ENCODE measurements at places on chromosomes 3 and 15.

DNA sequence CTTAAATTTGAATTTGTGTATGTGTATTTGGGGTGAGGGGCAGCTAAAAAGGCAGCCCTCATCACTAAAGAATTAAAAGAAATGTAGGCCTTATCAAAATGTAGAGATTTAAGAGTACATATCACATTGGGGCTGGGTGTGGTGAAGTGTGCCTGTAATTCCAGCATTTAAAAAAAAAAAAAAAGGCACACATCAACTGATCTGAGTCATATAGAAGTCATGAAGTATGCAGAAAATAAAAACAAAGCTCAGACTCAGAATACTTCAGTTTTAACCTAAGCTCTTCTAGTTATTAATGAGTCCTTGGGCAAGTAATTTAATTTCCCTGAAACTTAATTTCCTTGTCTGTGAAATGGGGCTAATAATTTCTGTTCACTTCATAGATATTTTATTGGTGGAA lies 31.6 kb downstream of the SLC24A1 start:
- no peak for DNase-seq

GRCh38 chr3:195823999-195824398 lies 12.3 kb upstream of the MUC4 start:
- no peak for DNase-seq

DNA sequence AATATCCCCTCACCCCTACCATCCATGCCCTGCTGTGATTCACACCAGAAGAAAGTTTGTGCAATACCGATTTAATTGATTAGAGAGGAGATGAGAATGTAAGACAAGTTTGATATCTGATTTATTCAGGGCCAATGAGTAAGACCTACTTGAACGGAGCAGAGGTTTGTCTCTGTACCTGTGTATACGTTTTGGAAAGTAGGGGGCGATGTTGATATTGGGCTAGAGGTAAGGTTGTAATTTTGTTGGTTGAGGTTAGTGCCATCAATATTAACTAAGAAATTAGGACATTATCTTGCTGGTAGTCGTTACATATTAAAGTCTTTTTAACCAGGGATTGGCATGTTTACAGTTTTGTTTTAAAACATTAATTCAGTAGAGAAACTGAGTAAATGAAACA lies 20.5 kb downstream of the EAF2 start:
- DNase-seq, result peak; percentile 42

GRCh38 chr15:82986442-82986780 lies 401 bp downstream of the RAMAC start:
- no peak for DNase-seq

GRCh38 chr3:185056908-185057307 lies 96.0 kb downstream of the C3orf70 start:
- no peak for DNase-seq

GRCh38 chr15:44087578-44088465 lies 107.2 kb downstream of the FRMD5 start:
- no peak for DNase-seq

DNA sequence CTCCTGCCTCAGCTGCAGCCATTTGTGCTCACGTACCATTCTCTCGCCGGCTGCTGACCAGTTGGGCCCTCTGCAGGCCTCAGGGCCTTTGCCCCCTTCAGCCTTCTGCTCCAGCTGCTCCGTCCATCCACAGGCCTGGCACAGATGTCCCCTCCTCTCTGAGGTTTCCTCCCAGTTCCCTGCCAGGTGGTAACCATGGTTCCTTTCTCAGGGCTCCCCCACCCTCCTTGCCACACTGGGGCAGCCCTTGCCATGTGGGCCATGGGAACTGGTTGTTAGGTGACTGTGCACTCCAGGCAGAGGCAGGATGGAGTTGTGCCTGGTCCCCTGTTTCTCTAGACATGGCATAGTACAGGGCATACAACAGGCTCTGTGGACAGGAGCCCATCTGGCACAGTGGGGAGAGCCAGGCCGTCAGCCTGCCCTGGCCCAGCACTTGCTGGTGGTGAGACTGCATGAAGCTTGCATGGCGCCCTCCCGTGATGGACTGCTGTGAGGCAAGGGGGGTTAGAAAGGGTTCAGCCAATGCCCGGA lies 148.9 kb downstream of the DNAJB8 start:
- DNase-seq, result no peak

DNA sequence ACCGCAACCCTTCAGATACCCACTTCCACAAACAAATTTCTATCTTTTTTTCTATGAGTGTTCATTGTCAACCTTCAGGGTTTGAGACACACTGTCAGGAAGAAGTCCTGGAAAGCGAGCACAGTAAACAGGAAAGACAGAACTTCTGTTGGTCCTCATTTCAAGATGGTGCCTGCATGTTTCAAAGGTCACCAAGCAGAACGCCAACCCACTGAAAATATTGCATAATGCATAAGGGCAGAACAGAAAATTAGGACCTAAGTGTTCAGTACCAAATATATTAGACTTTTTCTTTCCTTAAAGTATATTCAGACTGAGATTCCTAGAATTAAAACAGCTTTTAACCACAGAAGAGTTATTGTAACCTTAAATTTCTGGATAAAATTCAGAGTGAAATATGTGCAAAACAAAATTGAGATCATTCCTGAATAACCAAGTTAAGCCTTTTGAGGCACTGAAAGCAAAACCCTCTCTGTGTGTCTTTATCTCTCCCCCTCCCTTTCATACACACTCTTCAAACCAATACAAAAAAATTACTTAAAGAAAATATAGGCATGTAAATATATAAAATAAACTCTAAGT lies 387.8 kb upstream of the THBS1 start:
- DNase-seq, result no peak

DNA sequence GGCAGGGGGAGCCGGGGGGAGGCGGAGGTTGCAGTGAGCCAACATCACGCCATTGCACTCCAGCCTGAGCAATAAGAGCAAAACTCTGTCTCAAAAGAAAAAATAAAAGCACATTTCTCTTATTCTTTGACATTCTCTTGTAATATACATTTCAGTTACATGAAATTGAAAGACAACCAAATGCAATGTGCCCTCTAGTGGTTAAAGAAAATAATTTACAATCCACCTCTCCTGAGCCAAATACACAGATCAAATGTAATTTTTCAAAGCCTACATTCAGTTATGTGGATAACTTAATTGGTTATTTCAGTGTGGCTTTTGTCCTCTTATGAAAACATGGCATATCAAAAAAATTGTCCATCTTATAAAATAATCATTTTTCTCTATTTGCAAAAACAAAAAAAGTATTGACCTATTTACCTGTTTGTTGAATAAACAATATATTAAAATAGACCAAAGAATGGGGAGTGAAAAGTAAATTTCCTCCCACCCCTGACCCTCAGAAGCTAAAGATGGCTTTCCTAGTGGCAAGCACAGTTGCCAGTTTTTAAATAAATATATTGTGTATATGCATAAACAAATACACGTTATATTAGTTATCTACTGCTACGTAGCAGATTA lies 14.2 kb upstream of the U2SURP start:
- DNase-seq, result peak; percentile 50

- peak; percentile 77 for DNase-seq
Observed at GRCh38 chr3:28667646-28668621, 319.3 kb upstream of the AZI2 start.

DNA sequence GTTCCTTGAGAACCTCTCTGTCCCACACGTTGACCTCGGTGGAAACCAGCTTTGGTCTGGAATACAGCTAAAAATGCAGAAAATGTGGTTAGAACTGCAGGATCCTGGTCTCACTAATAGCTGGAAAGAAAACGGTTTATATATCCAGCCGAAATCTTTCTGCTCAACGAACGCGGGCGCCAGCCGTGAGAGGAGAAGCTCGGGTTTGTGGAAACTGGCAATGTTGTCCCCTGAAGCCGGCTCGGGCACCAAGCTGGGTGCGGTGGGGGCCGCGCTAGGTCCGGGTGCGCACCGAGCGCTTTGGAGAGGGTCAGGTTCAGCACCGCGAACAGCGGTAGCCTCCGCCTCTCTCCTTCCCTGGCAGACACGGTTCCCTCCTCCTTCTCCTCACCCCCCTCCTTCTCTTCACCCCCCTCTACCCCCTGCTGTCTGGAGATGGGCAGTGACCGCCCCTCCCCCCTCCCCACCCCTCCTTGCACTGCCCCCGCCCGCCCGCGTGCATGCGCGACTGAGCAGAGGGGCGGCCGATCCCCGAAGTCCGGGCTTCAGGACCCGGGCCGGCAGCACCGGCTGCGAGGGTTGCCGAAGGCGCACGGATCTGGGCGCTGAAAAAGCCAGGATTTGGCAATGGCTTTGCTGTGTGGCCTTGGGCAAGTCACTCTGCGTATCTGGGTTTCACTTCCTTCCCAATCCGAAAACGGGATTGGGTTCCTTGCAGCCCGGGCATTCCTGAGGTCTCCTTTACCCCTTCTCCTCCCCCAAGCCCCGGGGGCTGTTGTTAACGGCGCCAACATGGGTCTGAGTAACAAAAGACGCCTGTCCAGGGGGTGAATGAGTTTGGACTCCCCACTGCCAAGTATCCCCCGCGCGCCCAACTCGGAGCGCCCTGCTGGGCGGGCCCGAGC lies at the start of gene SKOR1:
TSS of gene SKOR1 (plus strand) at position 534 of the 905 bp plus-strand sequence. CDS start at position 628, 94 bp downstream.
- no peak for DNase-seq

DNA sequence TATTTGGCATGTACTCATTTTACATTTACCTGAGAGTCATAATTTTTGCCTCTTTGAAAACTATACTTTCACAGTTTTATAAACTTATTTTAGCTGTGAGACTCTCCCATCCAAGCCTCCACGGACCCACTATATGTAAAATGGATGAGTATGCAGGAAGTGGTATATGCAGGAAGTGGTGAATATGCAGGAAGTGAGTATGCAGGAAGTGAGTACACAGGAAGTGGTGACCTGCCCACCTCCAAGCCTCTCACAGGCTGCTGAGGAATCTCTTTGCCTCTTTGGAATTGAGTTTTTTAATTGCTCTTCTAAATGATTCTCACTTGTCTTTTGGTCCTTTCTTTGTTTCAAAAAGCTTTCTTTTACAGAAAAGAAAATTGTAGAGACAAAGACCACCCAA lies 85.2 kb downstream of the KBTBD8 start:
- peak; percentile 63 for DNase-seq

- DNase-seq, result no peak
Observed at GRCh38 chr3:144085964-144086363, 114.3 kb downstream of the DIPK2A start.

- no peak for DNase-seq
Observed at GRCh38 chr15:99956820-99957641, 223.8 kb upstream of the LYSMD4 start.

DNA sequence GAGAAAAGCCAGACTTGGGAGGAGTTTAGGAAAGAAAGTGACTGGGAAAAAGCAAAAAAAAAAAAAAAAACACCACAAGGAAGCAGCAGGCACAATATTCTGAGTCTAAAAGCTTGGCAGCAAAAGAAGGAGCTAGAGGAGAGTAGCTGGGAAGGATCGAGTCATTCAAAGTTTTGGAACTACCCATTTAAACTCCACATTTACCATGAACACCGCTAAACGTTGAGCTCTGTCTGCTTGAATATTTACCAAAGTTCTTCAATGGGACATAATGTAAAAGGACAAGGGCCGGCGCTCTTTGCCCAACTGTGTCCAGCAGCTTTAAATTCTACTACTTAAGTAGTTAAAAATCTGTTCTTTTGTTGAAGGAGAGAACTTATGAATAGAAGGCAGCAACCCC lies 481.9 kb downstream of the FOXP1 start:
- DNase-seq, result no peak

DNA sequence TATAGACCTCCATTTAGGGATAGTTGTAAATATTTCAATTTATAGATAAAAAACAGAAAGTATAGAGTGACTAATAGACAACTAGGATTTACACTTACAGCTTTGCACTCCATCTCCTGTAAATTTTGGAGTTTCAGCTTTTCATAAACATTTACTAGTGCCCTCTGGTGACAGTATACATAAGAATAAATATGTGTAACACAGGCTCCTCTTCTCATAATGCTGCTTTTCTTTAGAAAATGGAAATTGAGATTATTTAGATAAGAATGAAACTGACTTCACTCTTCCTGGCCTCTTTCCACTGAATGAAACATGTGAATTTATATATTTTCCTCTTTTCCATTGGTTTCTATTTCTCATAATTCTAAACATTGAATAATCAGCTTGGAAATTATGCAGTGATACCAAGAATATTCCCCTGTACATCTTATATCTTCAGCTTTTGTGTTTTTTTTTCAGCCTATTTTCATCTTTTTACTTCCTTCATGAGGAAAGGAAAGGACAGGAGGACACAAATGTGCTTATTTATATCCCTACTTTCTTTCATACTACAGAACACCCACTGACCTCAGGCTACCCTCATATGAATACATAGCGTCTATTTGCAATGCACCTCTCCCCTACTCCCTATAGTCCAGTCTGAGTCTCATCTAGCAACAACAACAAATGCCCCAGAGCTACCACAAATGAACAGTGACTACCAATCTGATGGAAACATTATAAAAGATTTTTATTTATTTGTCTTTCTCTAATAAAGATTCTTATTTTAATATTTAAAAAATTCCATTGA lies 103.1 kb upstream of the CCDC39 start:
- no peak for DNase-seq

DNA sequence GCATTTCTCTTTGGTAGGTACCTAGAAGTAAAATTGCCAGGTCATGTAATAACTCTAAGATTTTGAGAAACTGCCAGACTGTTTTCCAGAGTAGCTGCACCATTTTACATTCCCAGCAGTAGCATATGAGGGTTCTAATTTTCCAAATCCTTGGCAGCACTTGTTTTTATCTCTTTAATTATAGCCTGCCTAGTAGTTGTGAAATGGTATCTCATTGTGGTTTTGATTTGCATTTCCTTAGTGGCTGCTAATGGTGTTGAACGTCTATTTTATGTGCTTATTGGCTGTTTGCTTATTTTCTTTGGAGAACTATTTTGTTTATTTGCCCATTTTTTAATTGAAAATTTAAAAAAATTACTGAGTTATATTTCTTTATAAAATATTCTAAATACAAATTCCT lies 117.9 kb downstream of the TCF12 start:
- DNase-seq, result no peak

DNA sequence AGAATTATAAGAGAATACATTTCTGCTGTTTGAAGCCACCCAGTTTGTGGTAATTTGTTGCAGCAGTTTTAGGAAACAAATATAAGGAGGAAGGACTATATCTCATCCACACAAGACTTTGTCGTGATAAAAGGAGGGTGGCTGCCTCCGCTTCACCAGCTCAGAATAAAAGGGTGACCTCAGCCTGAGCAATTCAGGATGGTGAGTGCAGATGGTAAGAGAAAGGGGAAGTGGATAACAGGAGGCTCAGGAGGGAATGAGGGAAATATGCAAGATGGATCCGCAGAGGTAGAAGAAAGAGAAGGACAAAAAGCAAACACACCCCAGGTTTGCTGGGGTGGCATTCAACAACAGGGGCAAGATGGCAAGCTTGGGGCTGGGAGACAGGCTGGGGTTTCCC lies 108.1 kb upstream of the TNFAIP8L3 start:
- DNase-seq, result no peak

GRCh38 chr3:191774485-191774884 lies 313.5 kb downstream of the PYDC2 start:
- no peak for DNase-seq

- DNase-seq, result no peak
Observed at GRCh38 chr15:96347181-96348111, 16.9 kb downstream of the NR2F2 start.

- no peak for DNase-seq
Observed at GRCh38 chr3:39096775-39097174, 10.7 kb downstream of the GORASP1 start.
